ENCODE measurements at places on chromosomes 4 and X.

DNA sequence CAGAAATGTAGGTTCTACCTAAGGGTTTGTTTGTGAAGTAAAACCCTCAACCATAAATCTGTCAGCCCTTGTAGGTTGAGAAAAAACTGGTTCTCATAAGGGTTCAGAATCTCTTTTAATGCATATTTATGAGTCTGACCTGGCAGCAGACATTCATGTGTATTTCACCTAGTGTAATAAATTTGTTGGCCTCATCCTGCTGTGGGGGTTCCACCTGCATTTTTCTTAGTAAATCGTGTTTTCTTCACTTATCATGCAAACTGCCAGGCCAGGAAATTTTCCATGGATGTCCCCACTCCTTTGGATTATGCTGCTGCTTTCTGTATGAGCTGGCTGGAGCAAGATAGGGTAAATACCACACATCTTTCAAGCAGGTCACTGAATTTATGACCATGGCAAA lies 42.4 kb downstream of the KLHL13 start:
- DNase-seq = no peak

DNA sequence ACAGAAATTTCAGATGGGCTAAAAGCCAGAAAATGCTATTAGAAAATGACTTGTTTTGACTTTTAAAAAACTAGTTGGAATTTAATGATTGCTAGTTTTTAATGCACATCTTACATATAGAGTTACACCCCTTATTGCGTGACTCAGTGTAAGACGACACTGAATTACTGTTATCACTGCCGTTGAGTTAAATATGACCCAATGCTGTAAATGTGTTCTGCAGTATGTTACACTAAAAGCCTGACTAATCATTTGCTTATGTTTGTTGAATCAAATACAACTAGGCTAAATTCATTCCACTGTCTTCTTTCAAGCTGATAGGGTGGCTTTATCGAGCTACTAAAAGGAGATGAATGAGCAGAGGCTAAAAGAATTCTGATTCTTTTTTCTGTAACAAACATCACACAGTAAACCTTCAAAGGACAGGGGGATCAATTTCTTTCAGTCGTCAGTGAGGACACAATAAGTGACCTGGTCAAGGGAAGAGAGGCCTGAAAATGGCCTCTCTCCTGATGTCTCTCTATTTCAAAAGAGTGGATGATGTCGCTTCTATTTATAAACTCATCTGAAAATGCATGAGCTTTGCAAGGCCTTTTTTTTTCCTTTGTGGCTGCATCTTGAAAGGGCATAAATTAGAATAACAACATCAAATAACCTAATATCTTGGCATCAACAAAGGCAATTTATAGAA lies 142.2 kb upstream of the KCNIP4 start:
- no peak for DNase-seq

GRCh38 chr4:6342530-6343293 lies 73.1 kb downstream of the WFS1 start:
- no peak for DNase-seq

- no peak for DNase-seq
These were observed 293.6 kb upstream of the PITX2 start for GRCh38 chr4:110916505-110916904.

DNA sequence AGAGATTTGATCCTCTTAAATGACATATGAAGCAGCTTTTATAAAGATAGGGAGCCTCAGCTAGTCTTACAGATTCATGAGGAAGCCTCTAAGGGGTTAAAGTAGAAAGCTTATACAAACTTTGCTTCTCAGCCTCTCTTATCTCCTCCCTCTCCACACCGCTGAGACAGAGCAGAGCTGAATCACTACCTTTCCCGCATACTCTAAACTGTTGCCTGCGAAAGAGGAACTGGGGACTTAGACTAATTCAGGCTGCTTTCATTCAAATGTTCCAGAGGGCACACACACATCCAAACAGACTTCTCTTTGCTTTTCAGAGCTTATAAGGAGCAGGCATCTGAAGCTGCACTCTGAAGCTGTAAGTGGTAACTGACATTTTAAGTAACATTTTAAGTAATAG lies at the start of gene SERTM2:
SERTM2 (plus strand) TSS at position 169 of the 400 bp plus-strand sequence. CDS start 7,213 bp downstream, outside the sequence.
- no peak for DNase-seq

- no peak for DNase-seq
These were observed 35.9 kb upstream of the CXCL8 start for GRCh38 chr4:73704314-73705055.

- no peak for DNase-seq
These were observed 11.7 kb downstream of the NSD2 start for GRCh38 chr4:1882850-1883271.

DNA sequence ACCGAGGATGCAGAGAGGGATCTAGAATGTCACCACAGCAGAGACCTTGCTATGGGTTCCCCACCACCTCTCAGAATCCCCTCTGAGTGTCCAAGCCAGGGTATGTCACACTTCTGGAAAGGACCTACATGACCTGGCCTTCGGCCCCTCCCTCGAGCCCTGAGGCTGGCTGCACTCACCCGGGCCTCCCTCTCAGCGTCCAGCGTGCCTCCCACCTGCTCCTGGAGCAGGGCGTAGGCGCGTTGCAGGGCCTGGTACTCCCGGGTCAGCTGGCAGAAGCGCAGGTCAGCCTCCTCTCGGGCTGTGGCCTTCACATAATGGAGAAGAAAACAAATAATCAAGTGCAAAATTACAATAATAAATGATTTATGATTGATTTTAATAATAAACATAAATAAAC lies 43.9 kb upstream of the C4orf50 start:
- DNase-seq = no peak

GRCh38 chrX:50099331-50099730 lies 101.5 kb downstream of the AKAP4 start:
- no peak for DNase-seq

DNA sequence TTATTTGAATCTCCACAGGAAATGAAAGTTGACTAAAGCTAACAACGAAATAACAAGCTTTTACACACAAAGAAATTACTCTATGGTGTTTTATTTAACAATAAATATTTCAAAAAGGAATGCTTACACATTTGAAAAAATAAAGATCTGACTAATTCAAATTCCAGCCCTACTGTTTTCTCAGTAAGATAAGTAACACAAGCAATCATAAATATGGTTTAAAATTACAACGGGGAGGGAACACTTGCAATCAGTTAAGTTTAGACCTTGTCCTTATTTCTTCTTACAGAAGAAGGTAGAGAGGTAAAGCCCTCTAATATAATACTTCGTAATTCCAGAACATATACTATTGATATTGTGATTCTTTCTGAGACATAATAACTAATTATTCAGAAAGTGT lies 158.5 kb downstream of the DHX15 start:
- no peak for DNase-seq

DNA sequence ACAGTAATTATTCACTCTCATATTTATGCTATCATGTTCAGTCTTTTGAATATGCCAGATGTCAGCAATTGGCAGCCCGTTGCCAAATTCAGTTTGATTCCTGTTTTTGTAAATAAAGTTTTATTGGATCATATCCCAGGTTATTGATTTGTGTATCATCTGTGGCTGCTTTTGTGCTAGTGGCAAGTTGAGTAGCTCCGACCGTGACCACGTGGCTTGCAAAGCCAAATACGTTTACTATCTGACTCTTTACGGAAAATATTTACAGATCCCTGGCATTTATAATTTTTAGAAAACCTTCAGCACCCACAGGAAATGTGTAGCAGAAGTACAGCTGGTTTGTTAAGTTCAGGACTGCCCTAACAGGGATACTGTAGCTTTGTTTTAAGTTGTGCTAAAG lies 67.4 kb downstream of the VCX2 start:
- DNase-seq = no peak

DNA sequence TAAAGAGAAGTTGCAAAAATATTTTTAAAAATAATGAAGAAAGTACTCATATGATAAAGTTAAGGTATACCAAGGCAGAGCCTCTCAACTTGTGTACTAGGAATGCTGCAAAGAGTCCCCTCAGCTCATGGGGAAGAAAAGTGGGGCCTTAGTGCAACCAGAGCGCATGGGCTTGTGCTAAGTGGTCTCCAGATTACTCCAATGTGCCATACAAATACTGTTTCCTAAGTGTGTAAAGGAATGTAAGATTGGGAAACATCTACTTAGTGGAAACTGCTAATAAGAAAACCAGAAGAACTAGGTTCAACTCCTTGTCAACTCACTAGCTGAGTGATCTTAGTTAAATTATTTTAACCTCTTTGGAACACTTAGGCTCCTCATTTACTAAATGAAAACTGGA lies 39.1 kb downstream of the NAF1 start:
- no peak for DNase-seq

DNA sequence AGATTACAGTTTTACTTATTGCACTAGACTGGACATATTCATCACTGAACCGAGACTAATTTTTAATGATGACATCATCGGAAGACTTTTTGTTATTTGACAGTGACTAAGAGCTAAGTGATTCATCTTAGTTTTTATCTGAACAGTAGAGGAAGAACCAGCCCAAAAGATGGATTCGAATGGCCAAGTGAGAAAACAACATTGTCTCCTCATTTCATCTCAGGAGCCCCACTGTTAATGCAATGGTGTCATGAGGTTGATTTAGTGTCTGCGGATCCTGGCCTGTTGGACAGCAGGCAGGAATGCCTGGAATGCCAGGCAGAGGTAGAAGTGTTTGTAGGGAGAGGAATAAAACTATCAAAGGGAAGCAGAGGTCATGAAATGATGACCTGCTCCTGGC lies 37.8 kb upstream of the HPF1 start:
- no peak for DNase-seq
